Left lung (tissue), 14 donors: ENCODE measurements at places on chromosomes 6 and 20.

DNA sequence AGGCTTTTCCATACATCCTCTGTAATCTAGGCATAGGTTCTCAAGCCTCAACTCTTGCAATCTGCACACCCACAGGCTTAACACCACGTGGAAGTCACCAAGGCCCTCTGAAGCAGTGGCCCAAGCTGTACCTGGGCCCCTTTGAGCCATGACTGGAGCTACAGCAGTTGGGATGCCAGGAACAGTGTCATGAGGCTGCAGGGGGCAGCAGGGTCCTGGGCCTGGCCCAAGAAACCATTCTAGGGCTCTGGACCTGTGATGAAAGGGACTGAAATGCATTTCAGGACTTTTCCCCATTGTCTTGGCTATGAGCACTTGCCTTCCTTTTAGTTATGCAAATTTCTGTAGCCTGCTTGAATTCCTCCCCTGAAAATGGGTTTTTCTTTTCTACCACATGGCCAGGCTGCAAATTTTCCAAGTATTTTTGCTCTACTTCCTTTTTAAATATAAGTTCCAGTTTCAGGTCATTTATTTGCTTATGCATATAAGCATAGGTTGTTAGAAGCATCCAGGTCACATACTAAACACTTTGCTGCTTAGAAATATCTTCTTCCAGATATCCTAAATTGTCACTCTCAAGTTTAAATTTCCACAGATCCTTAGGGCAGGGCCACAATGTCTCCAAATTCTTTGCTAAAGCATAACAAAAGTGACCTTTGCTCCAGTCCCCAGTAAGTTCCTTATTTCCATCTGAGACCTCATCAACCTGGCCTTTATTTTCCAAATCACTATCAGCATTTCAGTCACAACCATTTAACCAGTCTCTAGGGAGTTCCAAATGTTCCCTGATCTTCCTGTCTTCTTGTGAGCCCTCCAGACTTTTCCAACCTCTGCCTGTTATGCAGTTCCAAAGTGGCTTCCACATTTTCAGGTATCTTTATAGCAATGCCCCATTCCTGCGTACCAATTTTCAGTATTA lies 48.6 kb upstream of the CD2AP start:
- H3K27me3 ChIP-seq: no peaks in the 10 kb centered on the region
- no peak overlapping the region for H3K4me3 ChIP-seq
- no peak overlapping the region for H3K27ac ChIP-seq
- DNase-seq: no peak
- H3K36me3 ChIP-seq: no peaks in the 10 kb centered on the region
- H3K4me1 ChIP-seq: no peaks in the 10 kb centered on the region

- DNase-seq: no peak
- no peak overlapping the region for H3K4me3 ChIP-seq
- no peaks in the 10 kb centered on the region for H3K27me3 ChIP-seq
- H3K4me1 ChIP-seq: no peaks in the 10 kb centered on the region
- peaks cover 15% of the 10 kb centered on the region for H3K36me3 ChIP-seq
These were observed 78.6 kb downstream of the INSM1 start for GRCh38 chr20:20446425-20447015.

DNA sequence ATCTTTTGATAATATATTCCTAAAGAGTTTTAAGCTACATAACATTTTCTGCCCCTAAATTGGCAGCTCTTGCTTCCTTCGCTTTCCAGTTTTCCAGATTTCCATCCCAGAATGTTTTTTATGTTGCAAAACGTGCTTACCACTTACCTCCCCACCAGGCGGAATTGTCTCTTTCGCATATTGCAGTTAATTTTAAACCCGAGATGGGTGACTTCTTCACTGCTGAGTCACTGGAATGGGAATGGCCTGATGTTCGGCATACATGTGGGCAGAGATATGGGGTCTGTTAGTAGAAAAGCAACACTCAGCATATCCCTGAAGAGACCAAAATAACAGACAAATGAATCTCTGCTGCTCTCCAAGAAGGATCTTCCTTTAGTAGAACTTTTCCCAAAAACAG lies 491.2 kb downstream of the PREX1 start:
- no peaks in the 10 kb centered on the region for H3K36me3 ChIP-seq
- no peak overlapping the region for H3K27ac ChIP-seq
- H3K4me3 ChIP-seq: no peak overlapping the region

- no peak overlapping the region for H3K4me3 ChIP-seq
- H3K36me3 ChIP-seq: peaks cover 2% of the 10 kb centered on the region
- no peak for DNase-seq
- H3K27me3 ChIP-seq: no peaks in the 10 kb centered on the region
- H3K27ac ChIP-seq: no peak overlapping the region
These were observed 61.9 kb downstream of the TOX2 start for GRCh38 chr20:43976547-43976946.

DNA sequence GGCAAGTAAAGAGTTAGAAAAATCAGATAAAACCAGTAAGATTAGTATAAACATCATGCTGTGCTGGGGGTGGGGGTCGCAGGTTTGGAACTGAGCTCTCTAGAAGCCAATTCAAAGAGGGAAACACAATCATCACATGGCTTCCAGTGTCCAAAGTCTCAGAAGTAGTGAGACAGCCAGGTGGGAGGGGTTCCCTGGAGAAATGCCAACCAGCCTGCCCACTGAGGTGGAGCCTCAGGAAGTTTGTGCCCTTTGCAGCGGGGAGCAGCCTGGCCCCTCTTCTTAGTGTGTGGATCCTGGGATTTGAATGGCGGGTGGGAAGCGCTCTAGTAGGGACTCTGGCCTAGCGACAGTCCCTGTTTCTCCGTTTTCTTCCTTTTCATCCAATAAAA lies 21.4 kb downstream of the C6orf15 start:
- no peak overlapping the region for H3K27ac ChIP-seq
- H3K4me1 ChIP-seq: peaks cover 27% of the 10 kb centered on the region
- H3K36me3 ChIP-seq: no peaks in the 10 kb centered on the region
- no peaks in the 10 kb centered on the region for H3K27me3 ChIP-seq
- H3K4me3 ChIP-seq: no peak overlapping the region

- no peak overlapping the region for H3K4me3 ChIP-seq
- no peak for DNase-seq
- peaks cover 3% of the 10 kb centered on the region for H3K4me1 ChIP-seq
- no peak overlapping the region for H3K27ac ChIP-seq
- H3K36me3 ChIP-seq: no peaks in the 10 kb centered on the region
These were observed 1.4 kb upstream of the LRRN4 start for GRCh38 chr20:6055161-6055783.

- no peak for DNase-seq
- H3K27me3 ChIP-seq: no peaks in the 10 kb centered on the region
- peaks cover 13% of the 10 kb centered on the region for H3K4me1 ChIP-seq
- H3K4me3 ChIP-seq: no peak overlapping the region
These were observed 300.2 kb upstream of the JARID2 start for GRCh38 chr6:14945461-14946185.

DNA sequence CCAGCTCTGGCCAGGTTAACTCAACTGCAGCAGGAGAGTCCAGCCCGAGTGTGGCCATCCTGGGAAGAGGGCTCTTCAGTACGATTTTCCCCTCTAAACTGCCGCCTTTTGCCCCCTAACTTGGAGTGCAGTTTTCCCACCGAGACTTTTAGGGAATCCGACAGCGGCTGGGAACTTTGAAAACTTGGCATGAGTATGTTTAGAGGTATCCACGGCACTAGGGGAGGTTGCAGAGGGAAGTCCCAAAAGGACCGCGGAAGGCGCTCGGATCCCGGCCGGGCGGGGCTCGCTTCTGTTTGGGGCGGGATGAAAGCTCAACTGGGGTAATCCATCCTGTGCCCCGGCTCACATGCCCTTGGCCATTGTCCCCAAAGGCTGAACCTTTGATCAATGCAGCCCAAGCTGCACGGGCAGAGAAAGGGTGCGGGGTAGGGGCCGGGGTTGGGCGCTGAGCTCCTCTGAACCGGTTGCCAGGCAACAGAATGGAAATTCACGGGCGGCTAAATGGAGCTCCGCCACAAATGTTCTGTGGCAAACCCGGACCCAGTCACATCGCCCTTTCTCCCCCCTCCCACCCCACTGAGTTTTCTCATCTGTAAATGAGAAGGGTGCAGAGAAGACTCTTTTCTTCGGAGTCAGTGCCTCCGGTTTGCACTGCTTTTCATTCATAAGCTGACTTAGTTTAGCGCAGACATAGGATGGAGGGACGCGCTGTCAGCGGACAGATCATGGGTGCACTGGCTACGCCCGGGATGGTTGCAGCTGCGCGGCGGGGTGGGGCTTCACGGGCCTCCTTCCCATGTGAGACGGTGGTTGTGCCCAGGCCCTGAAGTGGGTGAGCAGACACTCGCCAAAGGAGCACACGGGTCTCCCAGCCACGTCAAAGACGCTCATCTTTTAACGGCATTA lies 2.3 kb downstream of the BMP6 start:
- H3K4me1 ChIP-seq: peaks cover 37% of the 10 kb centered on the region
- peak; percentile 20 for DNase-seq
- H3K4me3 ChIP-seq: peak overlapping the region; percentile 58
- H3K27ac ChIP-seq: no peak overlapping the region

- no peaks in the 10 kb centered on the region for H3K27me3 ChIP-seq
- no peaks in the 10 kb centered on the region for H3K36me3 ChIP-seq
- H3K27ac ChIP-seq: no peak overlapping the region
- no peak overlapping the region for H3K4me3 ChIP-seq
- DNase-seq: no peak
These were observed 36.2 kb upstream of the PLCB1 start for GRCh38 chr20:8095648-8096572.

- no peak for DNase-seq
- H3K36me3 ChIP-seq: no peaks in the 10 kb centered on the region
- peaks cover 6% of the 10 kb centered on the region for H3K4me1 ChIP-seq
- H3K27me3 ChIP-seq: no peaks in the 10 kb centered on the region
- no peak overlapping the region for H3K27ac ChIP-seq
These were observed 1.7 kb downstream of the GABBR1 start for GRCh38 chr6:29631209-29631810.

- no peak for DNase-seq
- H3K4me3 ChIP-seq: no peak overlapping the region
- peaks cover 30% of the 10 kb centered on the region for H3K4me1 ChIP-seq
- no peaks in the 10 kb centered on the region for H3K36me3 ChIP-seq
These were observed 262.4 kb downstream of the PLCB1 start for GRCh38 chr20:8394308-8394945.

- no peaks in the 10 kb centered on the region for H3K4me1 ChIP-seq
- no peak overlapping the region for H3K27ac ChIP-seq
- no peaks in the 10 kb centered on the region for H3K27me3 ChIP-seq
- no peak overlapping the region for H3K4me3 ChIP-seq
These were observed 27.4 kb upstream of the PCMTD2 start for GRCh38 chr20:64228086-64228653.

- H3K27me3 ChIP-seq: no peaks in the 10 kb centered on the region
- H3K27ac ChIP-seq: no peak overlapping the region
- H3K36me3 ChIP-seq: no peaks in the 10 kb centered on the region
- no peaks in the 10 kb centered on the region for H3K4me1 ChIP-seq
These were observed 967.4 kb downstream of the PHF3 start for GRCh38 chr6:64602993-64603392.

GRCh38 chr6:45480752-45481415 lies 103.2 kb upstream of the SUPT3H start:
- no peak overlapping the region for H3K4me3 ChIP-seq
- H3K4me1 ChIP-seq: peaks cover 44% of the 10 kb centered on the region
- H3K27me3 ChIP-seq: no peaks in the 10 kb centered on the region

DNA sequence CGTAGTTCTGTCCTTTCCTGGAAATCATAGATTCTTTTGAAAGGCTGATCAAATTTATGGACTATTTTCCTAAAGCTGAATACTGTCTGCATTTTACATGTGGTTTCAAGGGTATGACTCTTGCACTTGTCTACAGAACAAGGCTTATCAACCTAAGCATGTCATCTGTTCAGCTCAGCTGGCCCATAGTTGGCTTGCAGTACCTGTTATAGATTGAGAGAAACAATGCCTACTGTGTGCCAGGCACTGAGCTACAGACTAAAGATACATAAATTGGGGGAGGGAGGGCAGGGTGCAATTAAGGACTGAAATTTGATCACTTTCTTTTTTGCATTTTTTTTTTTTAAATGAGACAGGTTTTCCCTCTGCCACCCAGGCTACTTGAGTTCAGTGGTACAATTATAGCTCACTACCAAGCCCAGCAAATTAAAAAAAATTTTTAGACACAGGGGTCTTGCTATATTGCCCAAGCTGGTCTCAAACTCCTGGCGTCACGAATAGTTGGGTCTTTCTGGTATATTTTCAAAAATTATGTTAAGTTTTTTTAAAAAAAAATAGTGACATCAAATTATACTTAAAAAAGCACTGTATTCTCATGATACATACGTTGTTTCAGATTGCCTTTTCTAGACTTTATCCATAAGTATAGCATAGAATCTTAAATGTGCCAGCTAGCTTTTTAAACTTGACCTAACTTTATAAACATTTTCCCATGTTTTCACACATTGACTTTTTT lies 52.2 kb downstream of the RREB1 start:
- H3K36me3 ChIP-seq: no peaks in the 10 kb centered on the region
- no peaks in the 10 kb centered on the region for H3K27me3 ChIP-seq
- peaks cover 87% of the 10 kb centered on the region for H3K4me1 ChIP-seq
- no peak overlapping the region for H3K4me3 ChIP-seq
- H3K27ac ChIP-seq: no peak overlapping the region
- DNase-seq: no peak

GRCh38 chr20:57167971-57168701 lies 98.3 kb downstream of the BMP7 start:
- no peaks in the 10 kb centered on the region for H3K27me3 ChIP-seq
- no peak overlapping the region for H3K4me3 ChIP-seq
- no peak for DNase-seq

DNA sequence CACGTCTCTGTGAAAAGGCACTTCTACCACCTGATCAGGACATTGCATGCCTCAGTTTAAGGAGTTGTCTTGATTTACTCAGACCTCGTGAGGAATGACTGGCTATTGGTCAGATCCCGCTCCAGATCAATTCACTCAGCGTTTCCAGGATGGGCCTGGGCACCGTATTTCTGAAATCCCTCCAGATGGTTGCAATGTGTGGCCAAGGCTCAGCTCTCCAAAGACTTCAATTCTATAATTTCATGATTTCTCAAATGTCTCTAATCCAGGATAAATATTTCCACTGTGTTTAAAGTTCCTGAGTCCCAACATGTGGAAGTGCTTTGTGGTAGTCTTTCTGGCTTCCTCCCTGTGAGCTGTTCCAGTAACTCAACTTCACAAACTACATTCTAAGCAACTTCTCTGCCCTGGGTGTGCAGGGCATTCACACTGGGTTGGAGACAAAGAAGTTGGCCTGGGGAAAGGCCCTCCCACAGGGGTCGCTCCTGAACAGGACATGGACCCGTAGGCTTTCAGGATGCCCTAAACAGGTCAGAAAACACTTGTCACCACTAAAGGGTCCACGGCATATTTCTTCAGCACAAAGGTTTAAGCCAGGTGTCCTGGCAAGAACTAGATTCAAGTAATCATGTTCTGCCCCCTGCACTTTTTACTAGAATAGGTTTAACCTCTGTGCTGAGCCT lies 212.1 kb downstream of the WDR27 start:
- no peak overlapping the region for H3K27ac ChIP-seq
- peaks cover 8% of the 10 kb centered on the region for H3K4me1 ChIP-seq
- H3K27me3 ChIP-seq: no peaks in the 10 kb centered on the region
- no peak for DNase-seq
- H3K36me3 ChIP-seq: no peaks in the 10 kb centered on the region

GRCh38 chr6:141199074-141199473 lies 933.7 kb upstream of the GJE1 start:
- H3K4me3 ChIP-seq: no peak overlapping the region
- H3K36me3 ChIP-seq: no peaks in the 10 kb centered on the region
- DNase-seq: no peak

GRCh38 chr20:16203096-16203495 lies 370.2 kb downstream of the KIF16B start:
- no peaks in the 10 kb centered on the region for H3K27me3 ChIP-seq
- no peaks in the 10 kb centered on the region for H3K4me1 ChIP-seq
- DNase-seq: no peak

GRCh38 chr6:123829302-123829953 lies 25.8 kb downstream of the NKAIN2 start:
- no peak overlapping the region for H3K27ac ChIP-seq
- no peak for DNase-seq
- H3K27me3 ChIP-seq: no peaks in the 10 kb centered on the region
- no peaks in the 10 kb centered on the region for H3K36me3 ChIP-seq
- no peaks in the 10 kb centered on the region for H3K4me1 ChIP-seq
